DMS 273 treated with DMSO at 0.1 percent for 48 hours (cell line): ENCODE measurements at places on chromosomes 5 and 9.

DNA sequence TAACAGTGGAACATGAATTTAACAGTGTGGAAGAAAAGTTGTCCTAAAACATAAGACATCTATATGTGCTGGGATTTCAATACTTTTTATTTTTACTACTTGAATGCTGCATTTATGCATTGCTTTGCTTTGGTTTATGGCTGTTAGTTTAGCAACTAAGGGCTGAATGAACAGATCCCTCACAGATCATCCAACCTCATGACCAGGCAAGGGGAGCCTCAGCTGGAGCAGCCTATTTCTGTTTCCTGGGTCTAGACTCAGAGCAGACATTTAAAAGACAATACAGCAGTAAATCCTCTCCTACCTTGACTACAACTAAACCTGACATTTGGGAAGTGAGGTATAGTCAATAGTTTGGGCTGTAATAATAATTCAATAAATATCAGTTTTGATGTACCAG, 163.3 kb downstream of the AUH start:
- no peak for DNase-seq

DNA sequence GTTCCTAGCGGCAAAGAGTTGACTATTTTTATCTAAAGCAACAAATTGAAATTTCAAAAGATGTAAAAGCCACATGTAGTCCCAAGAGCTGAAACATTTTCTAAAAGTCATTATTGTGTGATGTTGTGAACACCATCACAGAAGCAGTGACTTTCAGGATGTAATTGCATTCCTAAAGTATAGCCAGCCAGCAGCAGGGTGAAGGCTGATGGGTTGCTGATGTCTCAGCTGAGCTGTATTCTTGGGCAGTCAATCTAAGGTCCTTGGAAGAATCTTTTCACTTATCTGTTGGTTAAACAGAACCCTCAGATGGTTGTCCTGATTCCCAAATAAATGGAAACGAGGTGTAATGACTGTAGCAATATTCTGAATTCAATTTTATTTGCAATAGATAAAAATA, 237.4 kb upstream of the WWC1 start:
- DNase-seq: no peak

DNA sequence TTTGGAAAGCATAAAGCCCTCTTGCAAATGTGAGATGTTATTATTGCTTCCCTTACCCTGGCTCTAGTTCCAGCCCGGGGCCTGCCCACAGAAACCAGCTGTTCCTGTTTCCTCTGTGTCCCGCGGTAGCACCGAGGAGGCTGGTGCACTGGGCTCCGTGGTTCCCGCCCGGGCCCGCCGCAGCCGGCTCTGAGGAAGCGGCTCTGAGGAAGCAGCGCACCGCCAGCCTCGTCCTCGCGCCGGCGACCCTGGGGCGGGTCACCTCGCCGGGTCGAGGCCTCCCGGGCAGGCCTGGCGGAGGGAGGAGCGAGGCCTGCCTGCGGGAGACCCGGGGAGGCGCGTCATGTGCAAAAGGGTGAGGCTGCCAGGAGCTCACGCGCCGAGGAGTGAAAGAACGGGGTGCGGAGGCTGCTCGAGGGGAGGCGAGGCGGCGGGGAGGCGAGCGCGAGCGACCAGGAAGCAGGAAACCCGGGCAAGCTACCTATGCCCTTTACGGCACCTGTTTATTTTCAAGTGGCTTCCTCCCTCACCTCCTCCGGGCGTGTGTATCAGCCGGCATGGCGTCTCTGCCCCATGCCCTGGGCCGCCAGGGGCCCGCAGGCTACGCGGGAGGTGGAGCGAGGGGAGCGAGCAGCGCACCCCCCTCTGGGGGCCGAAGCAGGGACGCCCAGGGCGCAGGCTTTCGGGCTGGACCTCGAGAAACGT, 61.3 kb upstream of the MEGF10 start:
- no peak for DNase-seq

- DNase-seq: no peak
These were observed 83.8 kb downstream of the DAB2IP start for GRCh38 chr9:121735065-121735792.

- DNase-seq: no peak
These were observed 296.6 kb downstream of the FBXL7 start for GRCh38 chr5:15796557-15796956.

GRCh38 chr9:134073500-134073899, 5.7 kb upstream of the BRD3 start:
- no peak for DNase-seq

DNA sequence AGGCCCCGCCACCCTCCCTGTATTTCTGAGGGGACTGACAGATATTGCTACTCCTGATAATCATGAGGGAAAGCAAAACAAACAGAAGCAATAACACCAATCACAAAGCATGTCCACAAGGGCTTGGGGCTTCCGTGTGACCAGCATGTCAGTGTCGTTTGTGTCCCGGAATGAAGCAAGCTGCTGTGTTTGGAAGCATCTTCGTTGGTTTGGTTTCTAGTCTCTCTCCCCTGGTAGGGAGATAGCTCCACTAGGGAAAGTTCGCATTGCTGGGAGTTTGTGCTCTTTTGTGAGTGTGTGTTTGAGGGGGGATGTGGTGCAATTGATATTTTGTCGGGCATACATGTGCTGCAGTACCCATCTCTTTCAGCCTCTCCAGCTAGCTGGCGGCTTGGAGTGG, 1.4 kb downstream of the GRIA1 start:
- DNase-seq: no peak

GRCh38 chr5:173507171-173507570, 109.3 kb downstream of the BOD1 start:
- DNase-seq: no peak

- DNase-seq: no peak
These were observed 11.7 kb downstream of the DNAJB5 start for GRCh38 chr9:35001285-35001677.

- DNase-seq: no peak
These were observed 253.9 kb downstream of the SH3GL2 start for GRCh38 chr9:17832812-17833211.

DNA sequence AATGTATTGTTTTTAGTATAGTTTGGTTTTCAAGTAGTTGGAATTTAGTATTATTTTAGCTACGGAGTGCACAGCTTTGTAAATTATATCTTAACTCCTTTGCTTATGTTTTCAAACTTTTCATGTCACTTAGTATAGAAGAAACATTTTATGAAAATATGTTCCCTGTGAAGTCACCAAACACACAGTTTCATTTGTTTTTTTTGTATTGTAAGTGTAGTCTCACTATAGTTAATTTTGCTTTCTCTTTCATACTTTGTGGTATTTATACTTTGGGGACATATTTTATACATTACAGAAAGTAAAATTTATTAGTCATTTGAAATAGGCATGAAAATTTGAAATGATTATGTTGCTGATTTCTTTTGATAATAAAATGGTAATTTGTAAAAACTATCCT, 5.0 kb downstream of the CHSY3 start:
- DNase-seq: no peak

GRCh38 chr5:125023673-125024072, 277.2 kb upstream of the ZNF608 start:
- DNase-seq: no peak

GRCh38 chr5:52269401-52269800, 518.3 kb upstream of the ITGA1 start:
- no peak for DNase-seq
